ENCODE measurements at places on chromosomes 1 and 21.

DNA sequence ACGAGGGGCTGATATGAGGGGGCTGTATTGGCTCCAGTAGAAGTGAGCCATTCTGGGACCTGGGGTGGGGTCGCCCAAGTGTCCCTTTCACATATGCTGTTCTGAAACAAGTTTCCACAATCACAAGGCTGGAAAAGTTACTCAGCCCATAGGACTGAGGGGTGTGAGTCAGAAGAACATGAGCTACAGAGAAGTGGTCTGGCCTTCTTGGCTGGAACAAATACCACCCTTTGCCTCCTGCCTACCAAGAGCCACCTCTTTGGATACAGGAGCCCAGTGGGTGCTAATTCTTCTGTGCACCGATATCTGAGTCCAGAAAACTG lies 42.4 kb downstream of the MEF2D start:
- peak; percentile 40 for DNase-seq

DNA sequence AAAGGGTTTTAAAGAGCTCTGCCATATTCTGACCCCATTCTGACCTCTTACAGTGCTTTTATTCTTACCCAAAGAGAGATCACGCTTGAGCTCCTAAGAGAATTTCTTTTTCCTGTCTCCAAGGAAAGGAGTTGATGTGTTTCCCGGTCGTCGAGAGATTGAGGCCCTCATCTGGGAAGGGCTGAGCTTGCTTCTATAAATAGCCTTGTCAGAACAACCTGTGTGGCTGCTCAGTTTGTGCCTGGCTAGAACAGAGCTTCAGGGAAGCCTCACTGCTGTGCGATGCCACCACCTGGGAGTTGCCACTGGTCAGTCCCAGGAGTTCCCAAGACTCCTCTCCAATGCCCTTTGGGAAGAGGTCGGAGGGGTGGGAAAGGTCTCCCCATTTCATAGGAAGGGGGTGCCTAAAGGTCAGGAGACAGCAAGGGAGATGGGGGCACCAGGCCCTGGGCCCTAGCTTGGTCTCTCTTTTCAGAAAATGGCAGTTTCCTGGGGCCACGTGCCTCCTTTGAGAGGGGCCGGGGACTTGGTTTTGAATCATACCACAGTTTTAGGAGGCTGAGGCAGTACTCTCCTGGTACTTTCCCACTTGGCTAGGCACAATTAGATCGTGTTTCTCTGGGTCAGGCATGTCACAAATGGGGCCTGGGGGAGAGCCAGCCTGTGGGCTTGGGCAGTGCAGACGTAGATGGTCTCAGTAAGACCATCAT lies 52.1 kb downstream of the EIF2D start:
- no peak for DNase-seq

DNA sequence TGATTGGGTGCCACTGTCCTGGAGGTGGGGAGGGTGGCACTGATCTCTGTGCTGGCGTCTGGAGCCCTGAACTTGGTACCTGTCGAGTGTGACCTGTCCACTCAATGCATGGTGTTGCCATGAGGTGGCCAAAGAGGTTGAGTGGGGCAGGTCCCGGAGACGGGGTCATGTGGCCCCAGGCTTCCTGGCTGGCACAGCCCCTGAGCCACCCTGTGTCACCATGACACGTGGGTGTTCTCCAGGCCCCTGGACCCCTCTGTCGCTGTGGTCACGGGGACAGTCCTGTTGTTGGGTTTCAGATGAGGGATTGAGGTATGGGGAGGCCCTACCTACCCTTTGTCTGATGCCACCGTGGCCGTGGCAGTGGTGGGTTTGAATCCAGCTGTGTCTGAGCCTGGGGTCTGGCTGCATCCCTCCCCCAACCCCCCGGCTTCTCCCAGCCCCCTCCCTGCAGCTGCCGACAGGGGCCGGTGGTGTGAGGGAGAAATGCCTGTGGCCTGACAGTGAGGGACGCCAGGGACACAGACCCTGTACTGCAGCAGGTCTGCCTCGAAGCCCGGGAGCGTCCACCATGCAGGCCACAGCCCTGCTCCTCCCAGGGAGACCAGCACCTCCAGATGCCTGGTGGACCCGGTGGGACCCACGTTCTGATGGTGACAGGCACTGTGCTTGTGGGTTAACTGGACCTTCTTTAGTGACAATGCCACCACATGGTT lies 12.0 kb downstream of the TRPM2 start:
- DNase-seq: no peak

GRCh38 chr1:179366093-179366800 lies 476 bp downstream of the AXDND1 start:
- DNase-seq: no peak

DNA sequence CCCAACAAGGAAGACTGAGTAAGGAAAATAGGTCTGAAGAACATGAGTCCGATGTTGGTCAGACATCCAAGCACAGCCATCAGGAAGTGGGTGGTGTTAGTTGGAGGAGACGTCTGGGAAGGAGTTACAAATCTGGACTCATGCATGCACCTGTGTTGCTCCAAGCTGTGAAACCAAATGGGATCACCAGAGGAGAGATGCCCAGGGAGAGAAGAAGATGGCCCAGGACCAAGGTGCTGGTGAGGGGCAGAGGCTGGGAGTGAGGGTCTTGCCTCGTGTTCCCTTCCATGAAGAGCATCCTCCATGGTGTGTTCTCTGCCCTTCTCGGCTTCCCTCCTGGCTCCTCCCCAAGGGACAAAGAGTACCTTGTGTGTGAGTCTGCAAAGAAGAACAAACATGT lies 405.6 kb downstream of the NPHP4 start:
- DNase-seq: no peak

- DNase-seq: no peak
Measured at GRCh38 chr1:199693724-199694123, 333.8 kb upstream of the NR5A2 start.

GRCh38 chr1:153795330-153795837 lies 20.2 kb downstream of the SLC27A3 start:
- no peak for DNase-seq
